Stimulated activated CD4-positive, alpha-beta T cell treated with anti-CD3 and anti-CD28 coated beads, Interleukin-1b, Interleukin-23, amount 100 ng/mL, for 48 hours (primary cell): ENCODE measurements at places on chromosomes 4 and X.
A peak's percentile ranks its signal among the peaks of the same experiment; 100 is the strongest.

DNA sequence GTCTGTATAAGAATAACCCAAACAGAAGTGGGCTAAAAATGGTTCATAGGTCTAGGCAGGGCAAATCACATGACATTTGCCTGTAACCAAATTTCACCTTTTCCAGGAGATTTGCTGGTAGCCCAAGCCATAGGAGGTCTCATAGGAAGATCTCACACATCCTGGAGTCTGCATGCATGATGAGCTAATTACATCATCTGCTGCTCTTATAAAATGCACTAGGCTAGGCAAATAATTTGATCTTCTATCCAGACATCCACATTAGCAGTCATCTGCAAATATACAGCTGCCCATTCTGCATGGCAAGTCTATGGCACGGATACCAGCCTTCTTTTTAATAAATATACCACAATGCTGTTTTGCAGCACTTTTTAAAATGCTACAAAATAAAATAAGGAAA is 87.2 kb downstream of the MAPK10 start:
- DNase-seq = no peak

GRCh38 chrX:31604629-31605221 is 532.9 kb upstream of the FTHL17 start:
- no peak for DNase-seq

DNA sequence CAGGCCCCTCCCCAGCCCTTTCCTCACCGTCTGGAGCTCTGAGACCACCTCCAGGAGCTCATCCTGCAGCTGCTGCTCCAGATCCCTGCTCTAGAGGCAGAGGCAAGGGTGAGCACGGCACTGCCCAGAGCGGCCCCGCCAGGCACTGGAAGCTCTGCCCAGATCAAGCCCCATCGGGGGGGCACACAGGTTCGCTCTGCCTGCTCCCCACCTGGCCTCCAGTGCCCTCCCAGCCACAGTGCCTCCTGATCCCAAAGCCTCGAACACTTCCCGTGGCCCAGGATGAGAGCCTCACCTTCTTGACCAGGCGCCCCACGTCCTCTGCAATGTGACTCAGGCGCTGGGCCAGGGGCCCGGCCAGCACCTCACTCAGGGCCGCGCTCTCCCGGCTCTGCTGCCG is 5.0 kb downstream of the ARHGAP4 start:
- DNase-seq = no peak

- DNase-seq = no peak
These were observed 116.2 kb upstream of the STX18 start for GRCh38 chr4:4658052-4658451.

DNA sequence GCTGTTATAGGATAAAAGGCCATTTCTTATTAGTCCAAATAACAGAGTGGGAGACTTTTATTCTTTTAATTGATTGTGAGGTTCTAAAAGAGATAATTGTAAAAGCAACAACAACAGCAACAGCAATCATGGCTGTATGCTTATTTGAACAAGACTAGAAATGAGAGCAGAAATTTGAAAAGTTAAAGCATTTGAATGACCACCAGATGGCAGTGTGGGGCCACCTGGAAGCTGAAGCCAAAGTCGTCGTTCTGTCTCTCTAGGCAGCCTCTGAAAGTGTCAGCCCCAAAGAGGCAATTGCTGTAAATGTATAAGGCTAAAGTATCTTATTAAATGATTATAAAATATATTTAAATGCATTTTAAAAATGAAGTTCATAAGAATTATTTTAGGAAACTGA is 42.2 kb downstream of the SH2D1A start:
- peak; percentile 36 for DNase-seq
